Stimulated activated naive CD4-positive, alpha-beta T cell (primary cell): ENCODE measurements at places on chromosomes 12 and 14.

GRCh38 chr12:21500786-21501257 is 613 bp downstream of the RECQL start:
- no peak for DNase-seq

DNA sequence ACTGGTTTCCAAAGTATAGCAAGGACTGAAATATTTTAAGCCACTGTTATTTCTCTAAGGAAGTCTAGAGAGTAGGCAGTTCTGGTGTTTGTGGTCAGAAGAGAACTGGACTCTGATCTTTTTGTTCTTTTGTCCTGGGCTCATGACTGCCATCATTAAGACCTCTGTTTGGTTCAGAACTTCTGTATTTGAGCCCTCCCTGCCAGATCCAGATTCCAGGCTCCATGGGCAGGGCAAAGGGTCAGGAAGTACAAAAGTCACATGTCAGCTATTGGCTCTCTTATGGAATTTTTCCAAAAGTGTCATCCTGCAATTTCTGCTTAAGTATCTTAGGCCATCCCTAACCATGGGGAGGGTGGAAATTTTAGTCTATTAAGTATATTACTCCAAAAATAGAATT is 6.8 kb downstream of the PIWIL1 start:
- DNase-seq = no peak

GRCh38 chr14:24179961-24180796 is 8.3 kb downstream of the REC8 start:
- DNase-seq = no peak

DNA sequence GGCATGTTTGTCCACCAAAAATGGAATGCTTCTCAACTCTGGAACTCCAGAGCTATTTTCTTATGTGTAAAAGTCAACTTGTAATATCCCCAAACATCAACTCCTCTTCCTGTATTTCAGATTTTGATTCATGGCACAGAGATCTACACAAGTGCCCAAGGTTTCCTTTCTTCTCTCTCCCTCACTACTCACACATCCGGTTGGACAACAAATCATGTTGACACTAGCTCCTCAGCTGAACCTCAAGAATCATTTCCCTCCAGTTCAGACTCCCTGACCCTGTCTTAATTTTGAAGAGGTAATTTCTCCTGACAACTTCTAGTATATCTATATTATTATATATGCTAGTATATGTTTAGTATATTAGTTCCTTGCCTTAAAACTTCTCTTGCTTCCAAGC is 485.4 kb upstream of the CCDC196 start:
- no peak for DNase-seq

DNA sequence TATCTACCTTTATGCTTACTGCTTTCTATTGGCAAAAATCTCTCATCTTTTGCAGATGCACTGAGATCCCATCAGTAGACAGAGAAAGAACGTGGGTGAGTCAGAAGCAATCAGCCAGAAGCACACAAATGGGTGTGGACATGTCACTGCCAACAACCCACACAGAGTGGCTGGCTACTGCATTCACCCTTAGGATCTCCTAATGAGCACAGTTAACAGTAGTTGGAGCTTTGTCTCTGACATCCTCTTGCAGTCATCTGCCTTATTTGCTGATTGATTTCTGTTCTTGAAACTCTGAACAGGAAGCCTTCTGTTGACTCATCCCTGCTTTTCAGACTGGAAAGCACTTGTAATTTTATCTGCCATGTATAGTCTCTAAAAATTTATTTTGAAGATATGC is 117.2 kb downstream of the RGS6 start:
- DNase-seq = no peak

GRCh38 chr14:65565948-65566347 is 153.4 kb downstream of the FUT8 start:
- DNase-seq = no peak

DNA sequence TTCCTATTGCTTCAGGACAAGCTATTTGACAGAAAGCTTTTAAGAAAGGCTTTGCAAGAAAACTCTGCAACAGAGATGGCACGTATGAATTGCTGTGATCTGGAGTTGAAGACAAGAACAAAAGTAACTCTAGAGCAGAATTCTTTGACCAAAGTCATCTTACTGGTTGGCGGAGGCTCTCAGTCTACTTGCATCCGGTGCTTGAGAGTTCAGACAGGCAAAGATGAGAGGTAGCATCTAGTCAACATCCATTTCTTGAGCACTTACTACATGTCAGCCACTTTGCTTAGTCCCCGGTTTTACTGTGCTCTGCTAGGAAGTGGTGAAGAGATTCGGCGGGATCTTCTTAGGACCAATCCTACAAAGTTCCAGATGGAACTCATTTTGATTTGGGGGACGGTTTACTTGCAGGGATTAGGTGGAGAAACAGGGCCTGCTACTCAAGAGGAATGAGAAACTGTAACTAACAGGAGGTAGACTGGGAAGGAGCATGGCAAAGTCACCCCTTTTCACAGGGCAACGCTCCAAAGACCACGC is 404 bp upstream of the CCDC91 start:
- no peak for DNase-seq
